ENCODE measurements at places on chromosomes 1 and 21.

DNA sequence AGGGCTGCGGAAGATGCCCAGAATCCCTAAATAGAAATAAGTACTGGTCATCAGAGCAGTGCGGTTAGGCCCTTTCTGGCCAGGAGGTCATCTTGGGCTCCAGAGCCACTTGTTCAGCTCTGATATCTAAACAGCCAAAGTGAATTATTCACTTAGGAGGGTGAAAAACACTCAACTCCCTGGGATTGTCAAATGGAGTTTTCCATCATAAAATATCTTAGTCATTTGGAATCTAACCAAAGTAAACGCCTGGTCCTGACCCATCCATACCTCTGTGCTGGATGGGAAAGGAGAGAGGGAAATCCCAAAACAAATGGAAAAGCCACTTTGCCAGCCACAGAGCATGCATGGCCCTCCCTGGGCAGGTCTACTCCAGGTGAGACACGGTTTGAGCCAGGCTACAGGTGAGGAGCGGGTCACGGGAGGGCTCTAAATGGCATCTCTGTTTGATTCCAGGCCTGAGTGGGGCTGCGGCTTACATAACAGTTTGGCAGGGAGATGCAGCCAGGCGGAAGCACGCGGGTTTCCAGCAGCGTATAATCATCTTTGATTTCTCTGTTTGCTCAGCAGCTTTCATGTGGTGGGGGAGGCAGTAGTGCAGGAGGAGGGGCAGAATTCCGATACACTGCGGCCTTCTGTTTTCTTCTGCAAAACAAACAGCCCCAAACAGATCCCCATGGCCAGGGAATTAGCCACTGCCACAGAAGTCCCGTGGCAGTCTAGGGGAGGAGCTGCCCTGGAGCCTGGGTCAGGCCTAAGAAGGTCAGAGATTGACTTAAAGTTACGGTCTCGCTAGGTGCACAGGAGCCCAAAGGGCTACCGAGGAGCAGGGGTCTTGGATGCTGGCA lies 59.1 kb upstream of the ZNF648 start:
- no peak for DNase-seq

- no peak for DNase-seq
Measured at GRCh38 chr1:233293556-233294446, 1.7 kb downstream of the PCNX2 start.

GRCh38 chr1:58773406-58773840 lies 10.4 kb downstream of the JUN start:
- DNase-seq, result no peak

GRCh38 chr1:108686614-108687313 lies 5.3 kb upstream of the PRPF38B start:
- no peak for DNase-seq

- DNase-seq, result no peak
Measured at GRCh38 chr1:241717975-241718374, 65.9 kb downstream of the WDR64 start.

GRCh38 chr1:15152318-15153183 lies 996 bp upstream of the TMEM51 start:
- no peak for DNase-seq

DNA sequence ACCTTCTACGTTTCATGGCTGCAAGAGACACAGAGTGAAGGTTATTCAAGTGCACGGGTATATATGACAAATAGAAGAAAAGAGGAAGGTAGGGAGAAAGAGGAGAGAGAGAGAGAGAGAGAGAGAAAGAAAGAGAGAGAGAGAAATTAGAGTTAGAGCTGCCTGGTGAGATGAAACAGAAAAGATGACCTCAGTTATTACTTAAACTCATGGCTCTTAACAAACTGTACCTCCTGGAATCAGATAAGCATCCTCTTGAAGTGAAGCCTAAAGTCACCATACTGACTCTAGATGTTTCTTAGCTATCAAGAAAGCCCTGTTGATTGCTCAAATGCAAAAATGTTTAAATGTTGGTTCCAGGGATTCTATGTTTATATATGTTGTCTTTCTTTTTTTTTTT lies 597.7 kb upstream of the ZP4 start:
- no peak for DNase-seq

DNA sequence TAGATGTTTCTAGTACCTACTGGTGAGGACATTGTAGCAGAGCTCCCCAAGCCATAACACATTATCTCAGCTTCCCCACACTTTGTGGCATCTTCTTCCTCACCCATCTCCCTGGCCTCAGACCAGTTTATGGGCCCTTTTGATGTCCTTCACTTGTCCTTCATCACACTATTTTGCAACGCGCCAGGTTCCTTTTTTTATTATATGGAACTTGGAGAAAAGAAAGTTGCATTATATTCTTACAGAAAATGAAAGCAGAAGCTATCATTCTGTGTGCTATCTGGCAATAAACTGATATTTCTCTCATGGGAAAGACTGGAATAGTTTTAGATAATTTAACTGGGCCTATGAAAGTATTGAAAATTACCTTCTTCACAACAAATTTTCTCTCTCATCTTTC lies 196.9 kb upstream of the ETV3 start:
- DNase-seq, result no peak

DNA sequence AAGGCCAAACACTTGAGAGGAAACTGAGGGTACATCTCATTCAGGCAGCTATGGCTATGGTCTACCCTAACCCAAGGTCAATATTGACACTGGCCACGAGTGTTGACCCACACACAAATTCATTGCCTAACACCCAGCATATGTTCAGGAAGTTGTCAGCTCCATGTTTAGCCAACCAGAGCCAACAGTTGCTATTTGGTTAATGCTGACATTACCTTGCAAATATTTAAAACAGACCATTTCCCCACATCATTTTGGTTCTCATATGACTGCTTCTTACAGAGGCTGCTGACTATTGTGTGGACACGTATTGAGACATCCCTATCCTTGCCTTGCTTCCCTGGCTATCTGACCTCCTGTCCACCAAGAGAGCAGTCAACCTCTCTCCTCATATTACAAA lies 97.3 kb downstream of the LMX1A start:
- DNase-seq, result no peak

- DNase-seq, result no peak
Measured at GRCh38 chr1:93042187-93043056, 36.7 kb upstream of the MTF2 start.

DNA sequence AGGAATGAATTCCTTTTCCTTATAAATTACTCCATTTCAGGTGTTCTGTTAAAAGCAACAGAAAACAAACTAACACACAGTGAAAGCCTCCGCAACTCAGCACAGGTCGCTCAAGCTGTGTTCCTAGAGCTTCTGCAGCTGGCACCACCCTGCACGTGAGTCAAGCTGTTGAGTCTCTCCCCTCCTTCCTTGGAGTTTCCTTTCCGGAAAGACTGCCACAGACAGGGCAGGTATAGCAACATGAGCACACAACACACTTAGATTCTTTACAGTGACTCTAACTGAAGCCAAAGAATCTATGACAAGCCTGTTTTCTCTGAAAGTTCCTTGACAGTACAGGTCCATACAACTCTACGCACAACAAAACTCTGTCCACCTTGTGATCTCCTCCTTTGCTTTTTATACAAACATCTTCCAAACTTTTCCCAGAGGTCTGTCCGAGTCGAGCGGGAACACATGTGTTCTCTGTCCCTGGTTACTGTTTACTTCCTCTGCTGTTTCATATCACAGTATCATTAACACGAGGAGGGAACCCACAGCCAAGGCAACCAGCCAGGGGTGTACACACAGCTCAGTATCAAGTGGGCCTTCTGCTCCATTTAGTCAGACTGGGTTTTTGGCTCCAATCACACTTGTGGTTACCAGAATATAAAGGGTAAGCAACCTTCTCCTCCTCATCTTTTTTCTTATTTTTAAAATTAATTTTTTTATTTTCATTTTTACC lies 38.7 kb upstream of the DESI2 start:
- DNase-seq, result no peak

GRCh38 chr1:165647970-165648369 lies 16.9 kb downstream of the MGST3 start:
- DNase-seq, result no peak

- DNase-seq, result no peak
Measured at GRCh38 chr21:41482301-41482700, 25.7 kb downstream of the TMPRSS2 start.

DNA sequence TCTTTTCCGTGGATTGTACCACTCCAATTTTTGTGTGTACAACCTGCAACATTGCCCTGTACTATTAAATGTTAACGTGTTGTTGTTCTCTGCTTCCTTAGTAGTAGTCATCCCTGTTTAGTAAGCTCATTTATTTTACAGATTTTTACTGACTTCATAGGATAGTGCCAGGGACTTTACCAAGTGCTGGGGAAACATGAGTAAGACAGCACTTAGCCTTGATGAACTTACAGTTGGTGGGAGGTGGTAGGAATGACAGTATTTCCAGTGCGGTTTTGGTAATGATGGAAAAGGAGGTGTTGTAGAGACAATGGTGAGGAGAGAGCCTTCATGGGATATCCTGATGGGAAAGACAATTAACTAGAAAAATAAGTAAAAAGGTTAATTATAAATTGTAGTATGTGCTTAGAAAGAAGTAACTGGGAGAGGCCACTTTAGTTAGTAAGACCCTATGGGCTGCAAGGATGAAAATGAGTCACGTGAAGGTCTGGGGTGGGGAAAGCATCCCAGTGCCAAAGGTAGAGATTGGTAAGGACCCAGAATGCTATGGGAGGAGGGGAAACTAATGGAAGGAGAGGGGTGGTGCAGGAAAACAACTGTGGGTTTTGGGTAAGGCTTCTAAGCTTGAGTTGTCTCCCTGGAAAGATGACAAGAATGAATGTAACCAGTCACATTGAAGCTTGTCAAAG lies 1.7 kb downstream of the RLF start:
- DNase-seq, result no peak

GRCh38 chr1:29416267-29417146 lies 180.2 kb downstream of the PTPRU start:
- DNase-seq, result no peak

Measured in activated CD8-positive, alpha-beta memory T cell treated with anti-CD3 and anti-CD28 coated beads for 4 hours (primary cell).